Stimulated activated CD4-positive, alpha-beta T cell treated with anti-CD3 and anti-CD28 coated beads, Interleukin-15, amount 100 ng/mL, for 1 hour (primary cell): ENCODE measurements at places on chromosomes 1 and 21.
A peak's percentile ranks its signal among the peaks of the same experiment; 100 is the strongest.

- peak; percentile 55 for DNase-seq
These were observed 70.8 kb upstream of the RHOU start for GRCh38 chr1:228664399-228664914.

- no peak for DNase-seq
These were observed 217.6 kb downstream of the SDCCAG8 start for GRCh38 chr1:243473227-243474135.

DNA sequence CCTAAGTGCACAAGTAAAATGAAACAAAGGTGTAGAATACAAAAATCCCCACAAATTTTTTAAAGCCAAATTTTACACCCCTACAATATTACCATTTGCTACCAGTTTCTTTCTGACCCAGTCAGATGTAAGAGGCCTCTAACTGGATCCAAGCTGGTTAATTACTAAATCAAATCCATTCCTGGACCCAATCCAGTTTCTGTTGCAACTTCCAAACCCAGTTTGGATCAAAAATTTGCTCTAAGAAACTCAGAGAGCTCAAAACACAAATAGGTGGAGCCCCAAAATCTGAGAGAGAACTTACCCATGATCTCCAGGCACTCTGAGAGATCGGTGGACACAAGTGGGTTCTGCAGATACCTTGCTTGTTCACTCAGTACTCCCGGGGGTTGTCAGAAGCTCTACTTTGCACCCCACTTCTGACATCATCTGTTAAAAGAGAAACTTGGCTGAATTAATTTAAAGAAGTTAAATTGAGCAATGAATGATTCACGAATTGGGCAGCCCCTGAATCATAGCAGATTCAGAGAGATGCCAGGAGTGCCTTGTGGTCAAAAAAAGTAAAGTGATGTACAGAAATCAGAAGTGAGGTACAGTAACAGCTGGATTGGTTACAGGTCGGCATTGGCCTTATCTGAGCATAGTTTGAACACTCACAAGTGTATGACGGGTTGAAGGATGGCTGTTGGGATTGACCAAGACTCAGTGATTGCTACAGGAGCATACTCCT lies 448.0 kb downstream of the KCNT2 start:
- no peak for DNase-seq

DNA sequence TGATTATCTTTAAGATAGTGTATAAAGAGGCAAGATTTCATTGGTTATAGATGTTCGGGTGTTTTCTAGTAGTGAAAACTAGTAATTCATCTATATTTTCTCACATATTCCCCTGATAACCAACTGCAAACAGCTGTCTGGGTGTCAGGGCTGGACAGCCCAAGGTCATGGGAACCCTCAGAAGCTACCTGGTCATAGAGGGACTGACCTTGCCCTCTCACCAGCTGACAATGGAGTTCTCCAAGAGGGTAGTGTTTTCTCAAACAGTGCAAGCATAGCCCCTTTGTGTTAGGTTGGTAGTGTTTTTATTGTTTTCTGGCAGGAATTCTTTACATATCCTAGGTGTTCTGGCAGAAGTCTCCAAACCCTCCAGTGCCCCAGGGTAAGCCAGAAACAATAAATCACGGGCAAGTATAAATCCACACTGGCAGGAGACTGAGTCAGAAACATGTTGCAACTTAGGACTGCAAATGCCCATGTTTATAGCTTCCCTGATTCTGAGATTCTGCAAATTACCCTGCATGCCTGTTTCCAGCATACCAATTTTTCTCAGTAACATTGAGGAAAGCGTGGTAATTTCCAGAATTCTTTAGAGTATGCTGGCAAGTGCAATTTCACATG lies 82.8 kb upstream of the ATP1A1 start:
- no peak for DNase-seq

GRCh38 chr1:28750330-28750729 lies 13.6 kb downstream of the YTHDF2 start:
- no peak for DNase-seq

DNA sequence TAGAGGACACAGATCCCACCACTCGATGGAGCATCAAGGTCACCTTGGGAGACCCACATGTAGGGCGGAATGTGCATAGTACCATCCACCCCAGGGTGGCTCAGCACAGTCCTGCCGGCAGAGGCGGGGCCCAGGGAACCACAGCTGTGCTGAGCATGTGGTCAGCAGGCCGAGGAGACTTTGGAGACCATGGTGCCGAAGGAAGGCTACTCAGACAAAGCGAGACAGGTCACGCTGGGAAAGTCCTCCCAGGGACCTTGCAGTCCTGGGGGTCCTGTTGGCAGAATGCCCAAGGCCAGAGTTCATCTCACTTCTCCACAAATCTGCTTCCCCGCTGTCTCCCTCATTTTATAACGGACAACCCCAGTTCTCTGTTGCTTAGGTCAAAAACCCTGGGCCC lies 22.5 kb downstream of the WNT3A start:
- no peak for DNase-seq

DNA sequence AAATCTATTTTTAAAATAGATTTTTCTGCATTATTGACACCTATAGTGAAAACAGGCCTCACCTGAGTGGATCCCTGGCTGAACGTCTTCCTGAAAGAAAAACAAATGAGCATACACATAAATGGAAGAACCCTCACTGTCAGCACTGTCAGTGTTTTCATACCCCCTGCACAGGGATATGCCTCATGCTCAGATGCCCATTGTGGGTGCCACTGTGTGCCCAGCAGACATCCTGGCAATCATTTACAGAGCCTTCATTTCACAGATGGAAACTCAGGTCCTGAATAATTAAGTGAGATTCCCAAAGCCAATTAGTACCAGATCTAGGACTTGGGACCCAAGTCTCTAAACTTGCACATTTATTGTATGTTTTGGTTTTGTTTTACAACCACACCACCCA lies 19.9 kb downstream of the FCRL1 start:
- no peak for DNase-seq

- no peak for DNase-seq
These were observed 59.4 kb upstream of the DUSP10 start for GRCh38 chr1:221801251-221801661.
